ENCODE measurements at places on chromosomes 2 and 18.

DNA sequence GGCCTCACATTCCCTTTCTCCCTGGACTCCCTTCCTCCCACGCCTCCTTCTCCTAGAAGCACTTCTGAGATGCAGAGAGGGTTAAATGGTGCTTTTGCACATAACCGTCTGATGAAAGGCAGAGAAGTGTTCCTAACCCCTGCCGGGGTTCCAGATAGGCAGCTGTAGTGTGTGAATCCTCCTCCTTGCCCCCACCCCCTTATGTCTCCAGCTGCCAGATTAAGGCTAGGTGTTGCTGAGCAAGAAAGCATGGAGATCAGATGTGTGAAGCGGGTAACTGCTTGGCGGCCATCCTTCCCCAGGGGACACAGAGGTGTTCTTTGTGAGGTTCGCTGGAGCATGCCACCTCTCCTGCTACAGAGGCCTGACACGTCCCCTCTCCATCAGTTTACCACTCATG lies 88.3 kb downstream of the NRP2 start:
- DNase-seq = no peak

DNA sequence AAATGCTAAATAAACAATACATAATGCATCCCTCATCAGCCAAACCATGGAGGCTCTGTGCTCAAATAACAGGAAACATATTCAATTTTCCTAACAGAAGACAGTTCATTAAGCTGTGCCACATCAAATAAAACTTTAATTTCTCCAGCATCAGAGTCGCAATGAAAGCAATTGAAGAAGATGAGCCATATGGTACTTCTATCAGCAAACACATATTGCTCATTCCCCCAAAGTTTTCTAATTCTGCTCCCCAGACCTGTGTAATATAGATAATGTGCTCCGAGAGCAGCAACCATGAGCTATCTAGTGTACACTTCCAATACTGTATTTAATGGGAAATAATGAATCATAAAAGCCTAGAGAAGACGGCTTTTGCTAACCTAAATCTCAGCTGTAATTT lies 263.2 kb downstream of the MEIS1 start:
- no peak for DNase-seq

GRCh38 chr2:96656540-96656939 lies 14.0 kb downstream of the FER1L5 start:
- DNase-seq = no peak

GRCh38 chr2:68158134-68158447 lies 403 bp downstream of the PNO1 start:
- no peak for DNase-seq

DNA sequence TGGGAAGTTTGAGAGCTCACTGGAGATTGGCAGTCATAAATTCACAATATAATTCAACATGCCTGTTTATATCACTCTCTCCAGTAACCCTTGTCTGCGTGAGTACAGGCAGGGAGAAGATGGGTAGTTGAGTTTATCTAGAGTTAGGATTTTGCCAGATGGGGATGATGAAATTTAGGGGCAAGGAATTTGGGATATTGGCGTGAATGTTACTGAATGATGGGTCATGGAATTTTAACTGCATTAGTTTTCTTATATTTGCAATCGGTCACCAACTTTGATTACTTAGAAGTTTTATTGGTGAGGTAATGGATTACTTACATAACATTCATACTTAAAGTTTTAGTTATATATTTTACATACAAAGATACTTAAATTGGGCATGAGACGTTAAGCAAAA lies 35.1 kb downstream of the SANBR start:
- DNase-seq = no peak

DNA sequence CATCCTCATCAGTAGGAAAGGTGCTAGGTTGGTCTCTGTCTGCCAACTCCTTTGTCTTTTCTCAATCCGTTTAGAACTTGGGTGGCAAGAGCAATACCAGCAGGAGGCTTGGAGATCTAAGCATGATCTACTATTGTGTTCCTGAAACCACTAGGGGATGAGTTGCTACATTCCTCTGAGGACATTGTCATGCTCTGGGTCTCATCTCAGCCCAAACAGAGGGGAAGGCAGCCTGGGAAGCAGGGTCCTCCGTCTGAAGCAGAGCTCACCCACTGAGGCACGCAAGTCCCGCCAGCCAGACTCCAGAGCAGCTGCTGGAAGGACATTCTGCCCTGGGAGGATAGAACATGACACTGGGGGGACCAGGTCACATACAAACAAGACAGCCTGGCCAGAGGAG lies 162.9 kb downstream of the MTCL1 start:
- no peak for DNase-seq

GRCh38 chr18:48714873-48715272 lies 176.0 kb downstream of the CTIF start:
- DNase-seq = no peak

- no peak for DNase-seq
These were observed 127.1 kb upstream of the CNGA3 start for GRCh38 chr2:98219152-98219551.

- no peak for DNase-seq
These were observed 24.5 kb upstream of the TANC1 start for GRCh38 chr2:158943973-158944372.

DNA sequence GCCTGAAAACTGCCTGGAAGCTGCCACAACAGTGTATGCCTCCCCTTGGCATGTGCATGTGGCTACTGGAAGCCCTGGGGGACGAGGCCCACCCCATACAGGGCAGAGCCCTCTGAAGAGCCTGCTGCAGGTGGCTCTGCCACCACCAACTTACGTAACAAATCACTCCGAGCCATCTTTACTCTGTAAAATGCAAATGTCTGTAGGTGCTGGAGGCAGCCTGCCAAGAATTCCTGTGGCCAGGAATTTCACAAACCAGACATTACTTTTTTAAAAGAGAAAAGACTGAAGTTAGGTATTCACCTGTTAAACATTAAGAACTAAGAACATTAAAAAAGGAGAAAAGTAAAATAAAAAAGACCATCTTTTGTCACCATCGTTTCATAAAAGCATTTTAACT lies 106.3 kb downstream of the GPR39 start:
- no peak for DNase-seq

- DNase-seq = no peak
These were observed 138.5 kb upstream of the NETO1 start for GRCh38 chr18:73006331-73006730.

DNA sequence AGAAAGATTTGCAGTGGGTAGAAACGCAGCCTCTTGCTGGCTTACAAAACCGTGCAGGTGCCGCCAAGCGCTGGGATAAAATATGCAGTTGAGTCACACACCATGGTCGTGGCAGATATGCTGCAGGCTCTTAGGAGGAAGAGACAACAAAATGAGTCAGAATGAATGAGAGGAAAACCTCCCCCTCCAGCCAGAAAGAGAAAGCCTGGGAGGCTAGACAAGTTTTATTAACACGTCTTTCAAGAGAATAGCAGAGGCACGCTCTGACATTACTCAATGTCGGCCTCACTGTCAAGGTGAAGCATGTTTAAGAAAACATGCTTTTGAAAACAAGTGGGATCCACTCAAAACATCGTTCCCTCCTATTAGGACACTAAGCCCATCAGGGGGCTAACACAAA lies 37.1 kb upstream of the ZCCHC2 start:
- DNase-seq = peak; percentile 22

- DNase-seq = no peak
These were observed 446 bp downstream of the COPS9 start for GRCh38 chr2:240135706-240136012.

GRCh38 chr18:76897257-76897656 lies 74.9 kb downstream of the ZNF236 start:
- no peak for DNase-seq

DNA sequence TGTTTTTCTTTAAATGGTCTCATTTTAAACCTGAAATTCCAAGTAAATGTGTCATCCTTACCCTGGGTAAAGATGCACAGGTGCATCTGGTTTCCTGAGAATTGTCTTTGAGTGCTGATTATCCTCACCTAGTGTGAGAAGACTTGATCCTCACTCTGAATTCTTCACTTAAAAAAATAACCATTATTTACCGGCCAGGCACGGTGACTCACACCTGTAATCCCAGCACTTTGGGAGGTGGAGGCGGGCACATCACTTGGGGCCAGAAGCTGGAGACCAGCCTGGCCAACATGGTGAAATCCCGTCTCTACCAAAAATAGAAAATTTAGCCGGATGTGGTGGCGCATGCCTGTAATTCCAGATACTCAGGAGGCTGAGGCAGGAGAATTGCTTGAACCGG lies 9.9 kb upstream of the WNT6 start:
- DNase-seq = no peak

GRCh38 chr18:70216788-70217187 lies 11.3 kb upstream of the RTTN start:
- DNase-seq = no peak

DNA sequence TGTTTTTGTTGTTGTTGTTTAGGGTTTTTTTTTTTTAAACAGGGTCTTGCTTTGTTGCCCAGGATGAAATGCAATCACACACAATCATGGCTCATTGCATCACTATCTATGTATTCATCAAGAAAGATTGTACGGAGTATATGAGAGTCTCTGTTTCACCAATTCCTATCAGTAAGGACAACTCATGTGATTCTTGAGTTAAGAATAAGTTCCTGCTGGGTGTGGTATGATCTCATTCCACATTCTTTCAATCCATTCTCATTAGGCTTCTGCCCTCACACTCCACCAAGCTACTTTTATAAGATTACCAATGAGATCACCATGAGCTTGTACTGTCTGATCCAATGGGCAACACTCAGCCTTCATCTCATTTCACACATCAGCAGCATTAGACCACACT lies 9.1 kb upstream of the AP1S3 start:
- DNase-seq = no peak

DNA sequence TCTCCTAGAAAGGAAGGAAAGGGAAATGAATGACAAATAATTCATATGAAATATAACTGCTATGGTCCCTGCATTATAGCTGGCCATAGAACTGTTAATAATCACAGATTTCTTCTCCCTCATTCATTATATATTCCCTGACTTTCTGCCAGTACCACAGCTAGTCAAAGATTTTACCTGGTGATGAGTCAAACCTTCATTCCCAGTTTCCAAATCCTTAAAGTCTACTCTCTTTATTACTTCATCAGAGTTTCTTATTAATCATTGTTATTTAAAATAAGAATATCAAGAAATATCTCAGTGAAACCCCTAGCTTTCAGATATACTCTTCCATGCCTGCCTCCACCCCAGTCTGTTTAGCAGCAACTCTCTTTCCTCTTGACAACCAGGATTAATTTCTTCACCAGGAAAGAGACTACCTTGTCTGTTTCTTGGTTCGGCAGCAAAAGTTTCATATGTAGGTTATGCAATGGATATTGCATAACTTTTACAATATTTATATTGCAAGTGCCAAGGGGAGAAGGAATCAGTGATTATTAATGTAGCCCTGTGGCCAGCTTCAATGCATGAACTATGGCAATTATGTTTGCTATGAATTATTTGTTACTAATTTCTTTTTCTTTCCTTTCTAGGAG lies 533.8 kb downstream of the FBXO15 start:
- DNase-seq = no peak

DNA sequence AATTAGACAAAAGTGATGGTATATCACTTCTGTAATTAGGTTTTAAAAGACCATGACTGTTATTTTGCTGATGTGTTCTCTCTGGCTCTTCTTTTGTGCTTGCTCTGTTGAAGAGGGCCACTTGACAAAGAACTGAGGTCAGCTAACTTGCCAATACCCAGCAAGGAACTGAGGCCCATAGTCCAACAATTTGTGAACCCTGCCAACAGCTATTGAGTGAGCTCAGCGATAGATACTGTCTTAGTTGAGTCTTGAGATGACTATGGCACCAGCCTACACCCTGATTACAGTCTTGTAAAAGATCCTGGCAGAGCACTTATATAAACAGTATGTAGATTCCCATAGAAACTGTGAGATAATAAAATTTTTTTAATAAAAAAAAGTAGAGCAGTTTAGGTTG lies 103.0 kb downstream of the BMPR2 start:
- no peak for DNase-seq

- no peak for DNase-seq
These were observed 80.1 kb downstream of the GALNT1 start for GRCh38 chr18:35661483-35662146.

- no peak for DNase-seq
These were observed 117.3 kb downstream of the FEZ2 start for GRCh38 chr2:36480636-36481035.

DNA sequence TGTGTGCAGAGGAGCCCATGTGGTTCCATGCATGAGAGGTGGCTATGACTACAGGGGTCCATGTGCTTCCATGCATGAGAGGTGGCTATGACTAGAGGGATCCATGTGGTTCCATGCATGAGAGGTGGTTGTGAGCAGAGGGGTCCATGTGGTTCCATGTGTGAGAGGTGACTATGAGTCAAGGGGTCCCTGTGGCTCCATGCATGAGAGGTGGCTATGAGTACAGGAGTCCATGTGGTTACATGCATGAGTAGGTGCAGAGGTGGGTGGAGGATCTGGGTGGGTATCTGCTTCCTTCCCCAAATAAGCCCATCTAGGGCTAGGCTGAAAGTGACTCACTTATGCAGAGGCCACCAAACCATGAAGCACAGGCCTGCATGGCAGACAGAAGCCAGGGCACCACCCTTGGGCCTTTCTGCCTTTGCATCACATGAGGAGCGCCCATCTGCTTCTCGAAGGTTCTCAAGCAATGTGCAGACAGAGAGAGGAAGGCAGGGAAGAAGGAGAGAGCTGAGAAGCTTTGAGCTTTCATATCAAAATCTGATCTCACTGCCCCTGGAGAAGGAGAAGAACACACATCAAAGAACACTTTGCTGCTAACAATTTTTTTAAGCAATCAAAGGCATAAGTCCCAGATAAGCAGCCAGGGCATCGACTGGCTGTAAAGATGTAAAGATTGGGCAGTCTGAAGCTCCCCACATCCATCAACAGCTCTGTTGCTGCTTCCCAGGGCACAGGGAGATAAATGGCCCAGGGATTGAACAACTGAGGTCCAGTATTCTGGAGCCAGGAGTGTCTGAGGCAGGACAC lies 137.6 kb downstream of the TNS1 start:
- DNase-seq = no peak

DNA sequence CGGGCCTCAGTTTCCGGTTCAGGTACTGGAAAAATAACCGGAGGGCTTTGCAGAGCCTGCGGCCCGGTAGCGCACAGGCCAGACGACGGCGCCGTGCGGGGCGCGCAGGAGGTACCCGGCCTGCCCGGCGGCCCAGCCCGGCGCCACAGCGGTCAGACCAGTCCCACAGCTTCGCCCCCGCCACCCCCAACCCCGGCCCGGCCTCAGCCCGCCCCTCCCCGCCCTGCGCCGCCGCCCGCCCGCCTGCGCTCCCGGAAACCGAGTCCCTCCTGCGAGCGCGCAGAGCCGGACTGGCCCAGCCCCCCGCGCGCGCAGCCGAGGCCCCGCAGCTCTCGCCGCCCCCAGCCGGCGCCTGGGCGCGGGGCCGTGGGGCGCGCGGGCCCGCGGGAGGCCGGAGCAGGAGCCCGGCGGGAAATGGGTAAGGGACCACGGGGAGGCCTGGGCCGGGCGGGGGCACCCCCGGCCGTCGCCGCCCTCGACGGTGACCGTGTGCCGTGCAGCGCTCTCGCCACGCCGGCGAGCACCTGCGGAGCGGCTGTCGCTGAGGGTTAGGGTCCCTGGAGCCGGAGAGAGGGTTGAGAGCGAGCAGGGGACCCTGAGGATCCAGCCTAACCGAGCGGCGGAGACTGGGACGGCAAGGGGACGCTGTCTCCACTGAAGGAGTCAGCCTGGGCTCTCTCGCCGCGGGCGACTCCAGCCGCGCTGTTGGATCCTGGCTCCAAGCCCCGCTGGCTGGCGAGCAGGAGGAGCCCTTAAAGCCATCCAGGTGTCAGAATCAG lies 16.5 kb upstream of the PSD4 start:
- no peak for DNase-seq
